Activated CD4-positive, alpha-beta T cell treated with anti-CD3 and anti-CD28 coated beads, Interleukin-2, amount 10 ng/mL, durations not matched to agents 24 days and 14 days (primary cell): ENCODE measurements at places on chromosomes 7 and 10. TPM values are rescaled to one million over a fixed set of nuclear protein-coding genes. Genes with fewer than 3 reads are reported as not detected.

DNA sequence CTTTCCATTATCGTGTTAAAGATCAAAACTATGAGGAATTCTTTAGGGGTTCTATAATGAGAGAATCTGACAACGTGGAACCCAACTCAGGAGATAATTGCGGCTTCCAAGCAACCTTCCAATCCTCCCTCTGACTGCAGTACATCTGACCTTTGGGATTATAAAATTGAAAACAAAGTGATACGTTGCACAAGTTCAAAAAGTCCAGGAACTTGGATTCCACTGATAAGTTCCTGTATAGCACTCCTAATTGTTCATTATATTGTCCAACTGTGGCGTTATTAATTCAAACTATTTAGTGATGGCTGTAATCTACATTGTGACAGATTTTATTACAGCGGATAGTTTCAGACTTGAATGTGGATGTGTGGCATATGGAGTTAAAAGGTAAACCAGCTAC is 15.4 kb downstream of the MALRD1 start:
- no peak for DNase-seq

DNA sequence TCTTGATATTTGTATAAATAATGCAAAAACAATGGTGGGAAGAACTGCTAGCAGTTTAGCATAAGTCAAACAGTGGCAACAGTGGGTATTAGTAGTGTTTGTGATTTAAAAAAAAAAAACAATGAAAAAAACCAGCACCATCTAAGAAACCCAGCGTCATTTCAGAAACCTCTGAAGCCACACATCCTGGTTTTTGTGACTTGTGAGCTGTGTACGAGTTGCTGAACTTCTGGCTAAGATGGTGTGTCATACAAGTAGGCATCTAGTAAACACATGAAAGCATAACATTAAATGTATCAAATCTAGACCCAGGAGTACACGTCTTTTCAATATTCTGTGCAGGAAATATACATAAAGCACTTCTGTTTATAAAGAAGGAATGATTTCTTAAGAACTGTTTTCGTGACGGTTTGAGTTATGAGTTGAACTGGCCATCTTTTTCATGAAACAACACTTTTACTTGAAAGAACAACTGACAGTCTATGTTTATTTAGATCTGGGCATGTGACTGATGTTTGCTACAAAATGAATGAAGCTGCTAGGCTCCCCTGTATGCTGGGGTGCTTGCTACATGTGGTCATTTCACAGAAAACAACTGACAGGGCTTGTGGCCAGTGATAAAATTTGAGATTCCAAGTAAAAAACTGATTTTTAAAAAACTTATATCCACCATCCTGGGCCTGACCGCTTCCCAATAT is 143.5 kb downstream of the PIP4K2A start:
- peak; percentile 82 for DNase-seq

Gene SPAG6
- total RNA-seq, result 0.07 TPM in 1 of 2 replicates, not detected in the other

Gene C10orf67
- 0.07 and 0.16 TPM in 2 replicates for total RNA-seq

Gene GJD4
- not detected in 2 replicates for total RNA-seq
